Effector CD4-positive, alpha-beta T cell (primary cell): ENCODE measurements at places on chromosomes 11 and 22.

DNA sequence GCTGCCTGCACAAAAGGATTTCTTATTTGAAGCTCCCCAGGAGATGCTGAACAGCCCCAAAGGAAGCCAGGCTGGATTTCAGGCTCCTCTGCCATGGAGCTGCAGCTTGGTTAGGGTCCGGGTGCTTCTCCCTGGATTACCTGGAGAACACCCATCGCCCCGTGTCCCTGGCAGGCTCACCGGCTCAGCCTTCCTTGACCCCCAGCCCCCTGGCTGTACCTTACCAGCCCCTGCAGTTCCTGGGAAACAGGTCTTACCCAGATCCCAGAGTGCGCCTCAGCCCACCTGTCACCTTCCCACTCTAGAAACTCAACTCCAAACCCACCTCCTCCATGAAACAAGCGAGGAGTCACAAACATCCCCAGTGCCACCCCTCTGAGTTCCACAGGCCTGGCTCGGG is 45.3 kb upstream of the CD5 start:
- no peak for DNase-seq

GRCh38 chr22:19750507-19751490 is 9.8 kb upstream of the TBX1 start:
- no peak for DNase-seq

GRCh38 chr11:120682332-120682649 is 170.7 kb downstream of the GRIK4 start:
- no peak for DNase-seq

DNA sequence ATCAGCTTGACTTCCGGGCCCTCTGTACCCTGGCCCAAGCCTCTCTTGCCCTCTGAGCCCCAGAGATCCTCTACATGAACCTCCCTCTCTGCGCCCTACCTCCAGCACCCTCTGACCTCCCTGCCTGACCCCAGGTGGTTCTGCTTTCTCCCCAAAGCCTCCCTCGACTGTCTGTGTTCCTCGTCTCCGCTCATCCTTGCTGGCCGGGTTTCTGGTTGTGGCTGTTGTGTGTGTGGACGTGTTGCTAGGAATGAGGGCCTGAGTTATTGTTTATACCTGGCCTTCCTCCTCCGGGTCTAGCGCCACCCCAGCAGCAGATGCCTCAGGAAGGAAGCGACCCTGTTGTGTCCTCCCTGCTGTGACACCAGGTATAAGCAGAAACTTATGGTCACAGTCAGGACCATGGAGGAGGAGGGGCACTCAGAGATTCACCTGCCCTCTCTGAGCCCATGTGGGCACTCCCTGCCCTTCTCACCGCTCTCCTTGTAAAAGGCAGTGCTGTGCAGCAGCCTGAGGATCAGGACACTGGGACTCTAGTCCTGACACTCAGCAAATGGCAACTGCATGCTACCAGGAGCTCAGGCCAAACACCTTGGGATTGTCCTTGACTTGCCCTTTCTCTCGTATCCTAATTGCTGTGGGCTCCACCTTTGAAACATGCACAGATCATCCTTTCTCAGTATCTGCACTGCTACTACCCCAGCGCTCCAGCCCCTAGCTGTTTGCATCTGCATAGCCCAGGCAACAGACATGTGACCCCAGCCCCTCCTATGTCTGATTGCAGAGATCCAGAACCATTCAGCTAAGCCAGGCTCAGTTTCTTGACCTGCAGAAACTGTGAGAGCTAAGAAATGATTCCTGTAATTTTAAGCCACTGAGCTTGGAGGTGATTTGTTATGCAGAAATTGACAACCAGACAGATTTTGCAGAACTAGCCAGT is 140.1 kb downstream of the ST3GAL4 start:
- no peak for DNase-seq

DNA sequence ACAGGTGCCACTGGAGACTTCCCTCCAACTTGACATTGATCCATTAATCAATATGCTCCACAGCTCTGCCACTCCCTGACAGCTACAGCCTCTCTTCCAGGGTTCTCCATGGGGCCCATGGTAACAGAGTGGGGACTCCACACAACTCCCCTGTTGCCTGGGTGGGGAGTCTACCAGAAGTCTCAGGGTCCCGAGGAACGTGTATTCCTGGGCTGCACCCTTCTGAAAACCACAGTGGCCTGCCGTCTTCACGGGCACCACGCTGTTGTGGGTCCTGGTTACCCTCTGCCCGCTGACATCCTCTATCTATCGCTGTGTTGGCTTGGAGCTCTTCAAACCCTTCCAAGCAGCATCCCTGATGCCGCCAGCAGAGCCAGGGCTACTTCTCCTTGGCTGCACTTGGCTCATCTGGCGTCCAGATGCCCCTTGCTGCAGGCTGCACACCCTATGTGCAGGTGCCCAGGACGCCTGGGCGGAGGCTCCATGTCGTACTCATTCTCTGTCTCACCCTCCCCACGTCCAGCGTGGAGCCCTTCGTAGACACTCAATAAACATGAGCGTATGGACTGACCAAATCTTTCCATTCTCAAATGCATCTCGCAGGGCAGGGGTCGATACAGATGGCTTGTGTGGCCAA is 1341.8 kb downstream of the TBC1D22A start:
- DNase-seq = no peak

DNA sequence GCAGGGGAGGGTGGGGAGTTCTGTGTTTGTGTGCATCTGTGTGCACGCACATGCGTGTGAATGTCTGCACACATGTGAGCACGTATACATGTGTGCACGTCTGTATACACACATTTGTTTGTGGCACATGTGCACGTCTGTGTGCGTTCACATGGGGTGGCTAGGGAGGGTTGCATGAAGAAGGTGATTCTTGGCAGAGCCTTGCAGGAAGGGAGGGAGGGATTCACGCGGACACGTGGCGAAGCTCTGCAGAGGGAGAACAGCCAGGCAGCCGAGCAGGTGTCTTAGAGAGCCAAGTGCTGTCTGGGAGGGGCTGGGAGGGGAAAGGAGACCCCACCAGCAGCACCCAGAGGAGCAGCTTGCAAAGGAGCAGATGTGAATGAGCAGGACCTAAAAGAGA is 372.1 kb downstream of the BRD1 start:
- DNase-seq = no peak

DNA sequence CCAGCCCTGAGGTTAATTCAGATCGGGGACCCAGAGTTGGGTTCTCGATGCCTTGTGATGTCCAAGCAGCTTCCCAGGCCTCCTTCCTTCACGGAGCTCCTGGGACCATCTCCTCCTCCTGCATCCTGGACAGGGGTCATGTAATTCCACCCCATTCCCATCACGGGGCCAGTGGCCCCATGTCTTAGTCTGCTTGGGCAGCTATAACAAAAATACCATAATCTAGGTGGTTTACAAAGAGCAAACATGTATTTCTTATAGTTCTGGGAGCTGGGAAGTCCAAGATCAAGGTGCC is 41.7 kb upstream of the PRDM11 start:
- no peak for DNase-seq

DNA sequence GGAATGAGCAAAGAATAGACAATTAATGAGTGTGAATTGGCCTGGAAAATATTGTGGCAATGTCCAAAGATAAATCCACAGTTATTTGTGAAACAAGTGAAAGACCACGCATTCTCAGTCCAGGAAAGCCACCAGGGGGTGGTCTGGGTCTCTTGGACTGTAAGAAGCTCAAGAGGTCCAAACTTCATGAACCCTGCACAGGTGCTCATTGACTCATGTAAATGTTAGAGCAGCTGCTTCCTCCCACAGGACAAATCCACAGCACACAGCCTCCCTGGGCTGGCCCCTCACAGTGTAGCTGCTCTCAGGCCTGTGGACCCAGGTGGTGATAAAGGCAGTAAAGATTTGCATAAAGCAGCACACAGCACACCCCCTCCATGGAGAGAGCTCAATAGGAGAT is 114.0 kb downstream of the ZNF280B start:
- no peak for DNase-seq

- DNase-seq = no peak
Observed at GRCh38 chr11:83285151-83285770, 906 bp downstream of the CCDC90B start.

DNA sequence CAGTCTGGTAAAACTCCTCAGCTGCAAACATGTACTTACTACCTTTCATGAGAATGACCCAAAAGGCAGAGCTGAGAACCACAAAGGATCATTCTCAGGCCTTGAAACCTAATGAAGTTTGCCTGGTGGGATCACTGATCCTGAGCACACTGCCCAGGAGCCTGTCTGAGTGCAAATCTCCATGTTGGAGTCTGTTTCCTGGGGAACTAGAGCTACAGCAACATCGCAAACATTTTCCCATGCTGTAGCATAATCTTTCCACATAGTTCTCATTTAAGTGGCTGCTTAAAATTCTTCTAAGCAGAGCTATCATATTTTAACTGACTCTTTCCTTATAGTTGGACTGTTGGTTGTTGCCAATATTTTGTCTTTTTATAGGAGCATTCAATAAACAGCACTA is 58.5 kb downstream of the GUCY1A2 start:
- DNase-seq = no peak

DNA sequence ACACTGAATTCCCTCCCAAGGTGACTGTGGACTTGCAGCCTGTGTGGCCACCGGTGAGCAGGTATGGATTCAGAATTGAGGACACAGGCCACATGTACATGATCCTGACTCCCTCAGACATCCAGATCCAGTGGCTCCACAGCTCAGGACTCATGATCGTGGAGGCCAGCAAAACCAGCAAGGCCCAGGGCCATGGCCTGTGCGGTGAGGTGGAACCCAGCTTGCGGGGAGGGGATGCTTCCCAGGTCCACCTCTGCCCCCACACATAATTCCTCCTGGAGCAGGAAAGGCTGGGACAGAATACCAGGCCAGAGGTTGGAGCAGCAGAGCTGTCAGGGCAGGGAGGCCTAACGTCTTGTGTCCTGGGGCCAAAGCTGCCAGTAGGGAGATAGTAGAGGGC is 82.1 kb downstream of the OTOG start:
- DNase-seq = no peak

DNA sequence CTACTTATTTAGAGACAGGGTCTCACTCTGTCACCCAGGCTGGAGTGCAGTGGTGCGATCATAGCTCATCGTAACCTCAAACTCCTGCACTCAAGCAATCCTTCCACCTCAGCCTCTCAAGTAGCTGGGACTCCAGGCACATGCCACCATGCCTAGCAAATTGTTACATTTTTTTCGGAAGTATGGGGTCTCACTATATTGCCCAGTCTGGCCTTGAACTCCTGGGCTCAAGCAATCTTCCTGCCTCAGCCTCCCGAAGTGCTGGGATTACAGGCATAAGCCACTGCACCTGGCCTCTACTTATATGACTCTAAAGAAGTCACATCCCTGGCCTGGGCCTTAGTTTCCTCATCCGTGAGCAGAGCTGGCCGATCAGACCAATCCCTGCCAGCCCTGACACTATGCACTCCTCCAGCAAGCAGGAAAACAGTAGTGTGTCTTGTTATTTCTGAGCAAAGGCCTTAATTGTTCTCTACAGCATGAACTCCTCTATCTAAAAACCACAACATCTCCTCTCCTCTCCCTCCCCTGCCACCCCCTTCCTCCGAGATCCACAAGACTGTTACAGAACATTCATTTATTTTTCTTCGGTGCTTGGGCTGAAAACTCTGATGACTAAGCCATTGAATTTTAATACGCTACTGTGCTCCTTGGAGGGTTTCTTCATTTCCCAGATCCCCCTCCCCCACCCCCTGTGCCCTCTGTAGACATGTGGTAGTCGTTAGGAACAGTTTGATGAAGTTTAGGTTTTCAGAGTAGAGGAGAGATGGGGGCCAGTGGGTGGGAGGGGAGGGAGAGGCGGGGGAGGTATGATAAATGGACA is 91.5 kb downstream of the ABTB2 start:
- no peak for DNase-seq

DNA sequence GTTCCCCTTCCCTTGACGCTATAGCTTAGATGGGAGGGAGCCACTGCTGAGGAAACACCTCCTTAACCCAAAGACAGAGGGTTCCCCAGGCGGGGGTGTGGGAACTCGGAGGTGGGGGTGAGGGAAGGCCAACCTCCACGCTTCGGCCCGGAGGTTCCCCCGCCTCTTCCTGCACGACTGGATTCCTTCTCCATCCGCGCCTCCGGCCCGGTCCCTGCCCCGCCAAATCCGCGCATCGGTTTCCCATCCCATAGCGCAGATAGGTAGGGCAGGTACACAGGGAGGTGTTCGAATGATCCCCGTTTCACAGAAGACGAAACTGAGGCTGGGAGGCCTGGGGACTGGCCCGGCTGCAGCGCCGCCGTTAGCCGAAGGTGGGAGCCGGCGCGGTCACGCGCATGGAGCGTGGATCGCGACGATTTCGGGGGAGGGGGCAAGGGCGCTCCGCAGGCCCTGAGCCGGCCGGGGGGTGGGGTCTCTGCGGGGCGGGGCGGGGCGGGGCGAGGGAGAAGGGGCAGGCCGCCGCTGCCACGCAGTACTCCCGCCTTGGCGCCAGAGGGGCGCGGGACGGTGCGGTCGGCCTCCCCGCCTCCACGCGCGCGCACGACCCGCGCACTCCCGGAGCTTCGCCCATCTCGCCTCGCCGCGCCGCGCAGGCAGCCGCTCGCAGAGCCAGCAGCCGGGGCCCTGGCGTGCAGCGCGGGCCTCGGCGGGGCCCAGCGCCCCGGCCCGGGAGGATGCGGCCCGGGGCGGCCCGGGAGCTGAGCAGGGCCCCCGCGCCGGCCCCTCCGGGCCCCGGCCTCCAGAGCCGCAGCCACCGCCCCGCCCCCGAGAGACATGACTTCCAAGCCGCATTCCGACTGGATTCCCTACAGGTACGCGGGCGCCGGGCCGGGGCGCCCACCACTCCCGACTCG is at the start of gene TUB:
Gene TUB, plus strand, starts transcription at position 538 of the 917 bp plus-strand sequence. Its CDS starts 300 bp downstream, at position 838.
- DNase-seq = no peak

DNA sequence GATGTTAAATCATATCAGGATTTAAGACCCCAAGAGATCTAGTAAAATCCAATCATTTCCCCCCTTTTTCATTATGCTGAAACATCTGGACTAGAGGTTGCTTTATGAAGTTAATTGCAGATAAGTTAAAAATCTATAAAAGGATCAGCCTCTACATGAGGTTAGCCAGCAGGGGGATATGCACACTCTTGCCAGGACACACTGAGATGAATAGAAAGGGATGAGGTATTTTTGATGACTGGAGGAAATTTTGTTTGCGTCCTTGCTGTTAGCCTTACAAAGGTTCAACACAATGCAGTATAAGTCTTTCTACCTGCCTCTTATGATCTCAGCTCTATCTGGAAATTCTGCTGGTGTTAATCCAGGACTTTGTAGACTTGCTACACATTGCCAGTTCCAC is 1034.3 kb downstream of the LRRC4C start:
- no peak for DNase-seq

- DNase-seq = no peak
Observed at GRCh38 chr22:30675436-30675835, 7.8 kb upstream of the DUSP18 start.

- DNase-seq = no peak
Observed at GRCh38 chr22:28903080-28903479, 19.7 kb downstream of the ZNRF3 start.

DNA sequence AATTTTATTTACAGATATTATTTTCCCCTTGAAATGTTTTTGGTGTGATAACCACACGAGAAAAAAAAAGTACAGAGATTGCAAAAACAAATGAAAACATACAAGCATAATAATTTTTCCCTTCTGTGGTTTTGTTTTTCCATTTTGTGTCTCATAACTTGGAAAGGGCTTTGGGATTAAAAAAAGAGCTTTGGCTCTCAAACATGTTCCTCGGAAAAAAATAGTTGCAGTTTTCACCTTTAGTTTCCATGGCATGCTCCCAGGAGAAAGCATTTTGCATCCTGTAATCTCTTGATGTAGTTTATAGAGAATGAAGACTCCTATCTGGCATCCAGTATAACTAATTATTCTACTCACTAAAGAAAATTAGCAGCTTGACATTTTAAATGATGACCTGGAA is 362.1 kb upstream of the PDGFD start:
- no peak for DNase-seq
